ENCODE measurements at places on chromosomes 2 and 18.

DNA sequence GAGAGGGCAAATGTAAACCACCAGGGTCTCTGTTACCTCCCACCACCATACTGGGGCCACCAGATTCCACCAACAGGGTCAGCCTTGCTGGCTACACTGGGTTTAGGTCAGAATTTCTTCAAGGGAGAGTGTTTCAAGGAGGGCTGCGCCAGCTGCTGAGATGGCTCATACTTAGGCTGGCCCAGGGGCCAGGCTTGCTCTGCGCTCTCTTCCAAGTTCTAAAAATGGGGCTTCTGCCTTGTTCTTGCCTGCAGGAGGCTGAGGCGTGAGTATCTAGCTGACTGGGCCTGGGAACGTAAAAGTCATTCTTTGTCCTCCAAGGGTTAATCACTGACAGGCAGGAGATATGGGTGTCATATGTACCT, 28.1 kb downstream of the MRPL33 start:
- no peak for DNase-seq

- DNase-seq, result no peak
These were observed 121.9 kb downstream of the MCFD2 start for GRCh38 chr2:46793423-46794416.

DNA sequence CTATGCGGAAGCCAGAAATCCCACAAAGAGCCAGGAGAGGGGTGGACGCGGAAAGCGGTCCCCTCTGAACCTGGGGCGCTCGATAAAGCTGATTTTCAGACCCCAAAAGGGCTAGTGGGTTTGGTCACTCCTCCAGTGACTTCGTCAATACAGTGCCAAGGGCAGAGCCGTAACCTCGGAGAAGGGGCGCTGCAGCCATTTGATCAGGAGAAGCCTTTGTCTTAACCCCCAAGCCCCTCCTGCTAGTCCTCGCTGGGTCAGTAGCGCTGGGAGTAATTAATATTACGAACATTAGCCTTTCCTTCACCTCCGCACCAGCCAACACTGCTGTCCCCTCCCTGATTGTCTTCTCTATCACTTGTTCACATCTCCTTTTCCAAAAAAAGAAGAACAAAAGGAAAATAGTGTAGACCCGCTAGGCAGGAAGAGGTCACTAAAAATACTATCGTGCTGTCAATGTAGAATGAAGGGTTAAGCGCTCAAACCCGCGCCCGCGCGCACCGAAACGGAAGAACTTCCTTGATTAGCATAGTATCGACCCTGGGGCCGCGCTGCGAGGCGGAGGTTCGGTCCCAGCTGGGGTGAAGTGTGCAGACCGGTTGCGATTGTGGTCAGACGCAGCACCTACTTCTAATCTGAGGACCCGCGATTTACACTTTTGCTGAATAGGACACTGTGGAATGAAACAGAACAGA, 63.2 kb upstream of the MAPRE2 start:
- peak; percentile 85 for DNase-seq

DNA sequence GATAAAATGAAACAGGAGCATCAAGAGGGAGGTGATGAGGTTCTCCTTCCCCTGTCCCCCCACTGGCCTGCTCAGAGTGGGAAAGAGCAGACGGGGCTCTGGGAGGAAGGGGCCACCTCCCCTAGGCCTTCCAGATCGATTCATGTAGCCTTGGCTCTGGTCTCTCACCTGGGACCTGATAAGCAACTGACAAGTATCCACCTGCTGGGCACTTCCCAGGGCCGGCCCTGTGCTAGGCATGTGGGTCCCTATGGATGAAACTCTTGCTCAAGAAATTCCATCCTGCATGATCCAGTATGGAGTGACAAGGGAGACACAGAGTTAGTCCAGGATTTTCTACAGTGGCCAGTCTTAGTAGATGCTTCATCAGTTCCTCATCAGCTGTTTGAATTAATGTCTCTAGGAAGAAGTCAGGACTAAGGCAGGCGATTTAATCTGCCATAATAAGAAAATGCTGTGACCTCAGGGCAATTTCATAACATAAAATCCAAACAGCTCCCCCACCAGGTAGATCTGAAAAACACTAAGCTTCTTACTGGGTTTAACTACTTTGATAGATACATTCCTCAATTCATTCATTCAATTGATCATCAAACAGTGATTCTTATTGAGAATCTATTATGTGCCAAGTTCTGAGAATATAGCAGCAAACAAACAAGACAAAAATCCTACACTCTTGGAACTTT, 44.7 kb upstream of the ZFP36L2 start:
- DNase-seq, result no peak

DNA sequence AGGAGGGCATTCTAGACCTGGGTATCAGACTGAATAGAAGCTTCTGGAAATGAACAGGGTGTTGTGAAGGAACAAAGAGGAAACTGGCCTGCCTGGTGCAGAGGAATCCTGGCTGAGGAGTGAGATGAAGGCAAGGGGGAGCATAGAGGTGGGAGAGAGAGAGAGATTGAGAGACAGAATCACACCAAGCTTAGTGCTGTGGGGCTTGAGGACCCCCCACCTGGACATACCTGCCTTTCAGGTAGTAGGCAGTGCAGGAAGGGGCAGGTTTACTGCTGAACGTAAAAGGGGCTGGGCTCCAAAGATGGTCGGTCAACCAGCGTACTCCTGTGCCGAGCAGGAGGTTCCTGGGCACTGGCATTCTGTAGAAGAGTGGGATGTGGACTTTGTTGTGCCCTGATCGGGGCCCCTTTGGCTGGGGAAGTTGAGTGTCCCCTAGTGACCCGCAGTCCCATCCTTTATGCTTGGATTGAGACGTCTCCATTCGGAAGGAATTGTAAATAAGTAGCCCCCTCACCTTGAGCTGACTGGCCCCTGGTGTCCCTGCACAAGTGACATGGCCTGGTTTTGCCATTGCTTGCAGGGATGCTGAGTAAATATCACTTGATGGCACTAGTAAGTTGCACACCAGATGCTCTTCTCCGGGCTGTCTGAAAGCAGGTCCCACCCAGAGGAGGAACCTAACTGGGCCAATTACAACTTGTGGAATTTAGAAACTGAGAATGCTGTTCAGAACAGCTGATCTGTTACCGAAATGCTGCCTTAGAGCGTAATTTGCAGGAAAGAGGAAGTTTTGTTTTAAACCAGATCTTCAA, 1.4 kb downstream of the UBE2F start:
- DNase-seq, result peak; percentile 68

Measured in activated CD8-positive, alpha-beta memory T cell treated with anti-CD3 and anti-CD28 coated beads for 24 hours (primary cell).